ENCODE measurements at places on chromosomes 5 and 9.
A peak's percentile ranks its signal among the peaks of the same experiment; 100 is the strongest.

- DNase-seq = peak; percentile 79
Observed at GRCh38 chr5:78526049-78526525, 122.5 kb downstream of the LHFPL2 start.

DNA sequence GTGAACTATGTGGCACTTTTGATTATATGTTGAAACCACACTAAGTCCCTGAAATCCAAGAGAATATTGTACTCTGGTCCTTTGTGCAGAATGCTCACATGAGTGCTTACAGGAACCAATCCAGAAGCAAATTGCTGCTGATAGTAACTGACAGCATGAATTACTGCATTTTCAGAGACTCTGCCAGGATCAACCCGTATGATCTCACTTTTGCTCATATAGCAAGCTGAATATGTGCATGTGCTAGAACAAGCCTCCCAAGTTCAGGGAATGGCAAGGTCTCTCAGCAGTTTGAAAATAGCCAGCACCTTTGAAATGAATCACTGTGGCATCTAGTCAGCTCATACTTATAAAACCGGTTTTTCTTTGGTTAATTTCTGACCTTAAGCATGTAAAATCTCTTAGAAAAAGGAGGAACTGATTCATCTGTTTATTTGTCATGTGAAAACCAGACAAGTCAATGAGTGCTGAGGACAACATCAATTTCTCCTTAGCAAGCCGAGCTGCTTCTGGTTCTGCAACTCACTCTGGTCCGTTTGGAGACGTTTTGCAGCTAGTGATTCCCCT, 215.7 kb upstream of the ELL2 start:
- peak; percentile 15 for DNase-seq

GRCh38 chr9:34256104-34256503, 73.0 kb downstream of the KIF24 start:
- DNase-seq = no peak

- peak; percentile 58 for DNase-seq
Observed at GRCh38 chr9:136059851-136060670, 35.0 kb downstream of the NACC2 start.

- no peak for DNase-seq
Observed at GRCh38 chr5:78232163-78232562, 62.3 kb downstream of the AP3B1 start.

DNA sequence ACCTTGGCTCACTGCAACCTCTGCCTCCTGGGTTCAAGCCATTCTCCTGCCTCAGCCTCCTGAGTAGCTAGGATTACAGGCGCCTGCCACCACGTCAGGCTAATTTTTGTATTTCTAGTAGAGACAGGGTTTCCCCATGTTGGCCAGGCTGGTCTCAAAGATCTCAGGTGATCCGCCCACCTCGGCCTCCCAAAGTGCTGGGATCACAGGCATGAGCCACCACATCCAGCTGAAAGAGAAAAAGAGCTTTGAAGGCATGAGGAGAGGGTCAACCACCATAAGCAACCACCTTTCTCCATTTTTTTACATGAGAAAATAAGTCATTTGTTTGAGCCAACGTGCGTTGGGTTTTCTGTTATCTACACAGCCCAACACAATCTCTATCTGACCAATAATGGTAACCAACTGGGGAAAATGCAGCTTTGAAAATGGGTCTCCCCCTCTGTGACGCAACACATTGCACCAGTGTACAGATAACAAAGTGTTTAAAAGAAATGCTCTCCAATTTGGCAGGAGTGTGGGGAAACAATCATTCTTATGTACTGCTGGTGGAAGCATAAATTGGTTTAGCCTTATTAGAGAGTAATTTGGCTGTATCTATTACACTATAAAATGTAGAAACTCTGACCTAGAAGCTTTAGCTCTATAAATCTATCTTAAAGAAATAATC, 45.8 kb upstream of the ZBTB43 start:
- no peak for DNase-seq

- DNase-seq = no peak
Observed at GRCh38 chr9:109473329-109473728, 24.8 kb downstream of the PTPN3 start.

- DNase-seq = peak; percentile 91
Observed at GRCh38 chr5:72015103-72015548, 92.1 kb upstream of the MAP1B start.

DNA sequence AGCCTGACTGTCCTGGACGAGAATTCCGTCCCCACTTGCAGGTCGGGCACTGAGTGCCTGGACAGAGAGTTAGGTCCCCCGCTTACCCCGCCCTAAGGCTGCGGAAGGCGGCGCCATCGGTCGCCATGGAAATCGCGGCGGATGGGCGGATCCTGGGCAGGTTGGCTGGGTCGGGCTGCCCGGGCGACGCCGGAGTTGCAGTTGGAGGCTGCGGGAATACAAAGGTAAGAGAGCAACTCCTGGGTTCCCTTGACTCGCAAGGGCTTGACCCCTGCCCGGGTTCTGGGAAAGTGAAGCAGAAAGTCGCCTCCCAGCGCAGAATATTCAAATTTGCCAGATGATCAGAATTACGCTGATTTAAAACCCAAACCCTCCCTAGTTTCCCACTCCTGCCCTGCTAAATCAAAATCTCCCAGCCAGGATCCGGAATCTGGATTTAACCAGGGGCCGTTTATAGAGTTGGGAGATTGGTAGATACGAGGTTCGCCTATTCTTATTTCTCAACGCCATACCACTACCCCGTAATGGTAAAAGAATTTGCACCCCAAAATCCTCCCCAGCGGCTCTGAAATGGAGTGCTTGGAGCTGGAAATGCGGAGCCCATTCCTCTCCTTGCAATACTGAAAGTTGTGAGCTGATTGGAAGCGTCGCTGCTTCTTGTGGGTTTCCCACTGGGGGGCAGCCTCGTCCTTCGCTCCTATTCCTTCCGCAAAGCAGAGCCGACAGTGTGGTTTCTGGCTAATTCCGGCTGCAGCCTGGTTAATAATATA, 156.4 kb upstream of the RASEF start:
- DNase-seq = peak; percentile 82

DNA sequence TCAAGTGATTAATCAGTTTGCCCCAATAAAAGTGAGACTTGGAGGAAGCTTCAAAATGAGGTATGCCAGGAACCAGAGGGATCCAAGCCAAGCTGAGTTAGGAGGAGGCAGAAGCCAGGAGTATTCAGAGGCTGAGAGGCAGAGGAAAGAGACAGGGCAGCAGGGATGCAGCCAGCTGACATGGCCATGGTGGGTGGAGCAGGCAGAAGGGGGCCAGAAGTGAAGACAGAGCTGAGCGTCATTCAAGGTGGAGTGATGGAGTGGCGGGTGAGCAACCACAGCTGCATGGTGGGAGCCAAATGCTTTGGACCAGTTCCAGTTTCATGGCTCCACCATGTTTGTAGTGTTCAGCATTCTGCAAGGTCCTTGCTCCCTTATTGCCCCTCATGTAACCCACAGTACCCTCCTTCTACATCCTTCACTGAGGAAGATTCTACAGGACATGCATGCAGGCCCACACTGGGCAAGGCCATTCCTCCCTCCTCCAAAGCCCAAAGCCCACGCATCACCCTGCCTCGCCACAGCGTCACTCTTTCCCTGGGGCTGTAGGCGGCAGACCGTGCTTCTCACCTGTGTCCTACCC, 100.6 kb downstream of the FSTL4 start:
- DNase-seq = no peak

GRCh38 chr9:129910628-129911567, 75.6 kb downstream of the USP20 start:
- DNase-seq = peak; percentile 97

DNA sequence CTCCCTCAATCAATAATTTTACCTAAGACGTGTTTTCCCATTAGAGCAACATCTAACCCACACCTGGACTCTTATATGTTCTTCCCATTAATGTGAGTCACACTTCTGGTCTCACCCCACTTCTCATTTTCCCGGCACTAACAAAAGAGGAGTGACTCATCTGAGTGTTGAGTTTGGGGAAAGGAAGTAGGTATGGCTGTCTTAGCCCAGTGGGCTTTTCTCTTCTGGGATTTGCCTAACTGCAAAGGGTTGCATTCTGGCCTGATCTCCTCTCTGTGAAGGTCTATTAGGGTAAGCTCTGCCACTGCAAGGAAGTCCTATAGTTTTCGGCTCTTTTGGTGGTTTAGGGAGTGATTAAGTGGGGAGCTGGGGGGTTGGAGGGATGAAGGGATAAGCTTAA, 195.6 kb downstream of the KIAA0825 start:
- DNase-seq = peak; percentile 93

DNA sequence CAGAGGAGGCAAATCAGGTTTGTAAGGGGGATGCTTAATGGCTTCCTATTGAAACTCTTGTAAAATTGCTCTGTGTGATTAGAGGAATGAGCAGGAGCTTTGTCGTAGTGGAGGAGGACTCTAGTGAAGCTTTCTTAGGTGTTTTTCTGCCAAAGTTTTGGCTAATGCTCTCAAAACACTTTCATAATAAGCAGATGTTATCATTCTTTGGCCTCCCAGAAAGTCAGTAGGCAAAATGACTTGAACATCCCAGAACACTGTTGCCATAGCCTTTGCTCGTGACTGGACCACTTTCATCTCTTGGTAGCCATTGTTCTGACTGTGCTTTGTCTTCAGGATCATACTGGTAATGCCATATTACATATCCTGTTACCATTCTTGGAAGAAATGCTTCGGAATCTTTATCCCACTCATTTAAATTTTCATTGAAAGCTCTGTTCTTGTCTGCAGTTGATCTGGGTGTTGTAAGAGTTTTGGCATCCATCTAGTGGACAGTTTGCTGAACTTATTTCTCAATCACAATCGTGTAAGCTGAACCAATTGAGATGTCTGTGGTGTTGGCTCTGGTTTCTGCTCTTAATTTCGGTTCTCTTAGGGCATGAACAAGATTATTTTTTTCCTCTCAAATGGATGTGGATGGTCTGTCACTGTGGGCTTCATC, 187.6 kb downstream of the COMMD10 start:
- DNase-seq = peak; percentile 35

- no peak for DNase-seq
Observed at GRCh38 chr5:21765406-21765805, 1087.7 kb downstream of the CDH12 start.

DNA sequence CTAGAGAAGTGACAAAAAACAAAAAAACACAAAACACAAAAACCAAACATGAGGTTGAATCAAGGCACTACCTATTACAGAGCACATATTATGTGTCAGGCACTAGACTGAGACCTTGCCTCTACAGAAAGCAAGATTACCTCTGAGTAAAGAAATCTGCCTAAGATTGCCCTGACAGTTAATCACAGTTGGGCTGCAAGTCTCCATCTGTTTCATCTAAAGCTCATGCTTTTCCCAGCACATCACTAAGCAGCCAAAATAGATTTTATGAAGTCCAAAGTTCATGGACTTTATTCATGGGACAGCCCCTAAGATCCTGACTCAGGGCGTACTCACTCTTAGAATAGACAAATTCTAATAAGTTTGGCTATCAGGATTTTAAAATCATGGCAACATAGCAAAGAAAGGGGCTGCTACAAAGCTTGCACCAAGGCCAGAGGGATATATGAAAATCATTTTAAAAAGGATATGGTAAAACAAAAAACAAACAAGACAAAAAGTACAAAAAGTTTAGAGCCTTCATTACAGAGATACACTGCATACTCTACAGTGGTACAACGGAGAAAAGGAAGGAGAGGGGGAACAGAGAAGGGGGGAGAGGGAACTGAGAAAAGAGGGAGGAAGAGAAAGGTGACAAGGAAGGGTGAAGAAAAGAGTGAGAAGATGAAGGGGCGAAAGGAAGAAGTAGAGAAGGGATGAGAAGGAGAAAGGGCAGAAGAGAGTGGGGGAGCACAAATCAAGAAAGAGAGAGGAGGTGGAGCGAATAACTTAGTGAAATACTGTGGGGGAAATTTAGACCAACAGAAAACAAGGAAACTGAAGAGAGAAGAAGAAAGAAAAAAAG, 58.2 kb downstream of the RICTOR start:
- peak; percentile 17 for DNase-seq

GRCh38 chr5:172533058-172533398, 78.7 kb upstream of the SH3PXD2B start:
- no peak for DNase-seq

DNA sequence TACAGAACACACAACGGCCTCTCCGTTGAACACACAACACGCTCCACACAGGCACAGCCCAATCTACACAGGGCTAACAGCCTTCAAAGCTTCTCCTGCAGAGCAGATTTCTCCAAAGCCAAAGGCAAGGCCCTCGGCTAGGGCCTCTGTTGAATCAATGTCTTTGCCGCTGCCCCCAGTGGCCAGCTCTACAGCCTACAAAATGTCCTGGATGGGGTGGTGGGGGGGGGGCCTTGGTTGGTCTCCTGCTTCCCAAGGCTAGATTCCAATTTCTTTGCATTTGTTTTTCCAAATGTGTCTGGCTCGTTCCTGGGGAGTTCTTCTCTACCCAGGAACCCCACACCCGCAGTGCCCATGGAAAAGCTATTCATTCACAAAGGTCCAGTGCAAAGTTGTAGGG, 167.2 kb downstream of the PAX5 start:
- no peak for DNase-seq

- DNase-seq = peak; percentile 38
Observed at GRCh38 chr5:127838661-127839060, 135.5 kb downstream of the CCDC192 start.

- DNase-seq = no peak
Observed at GRCh38 chr9:98504298-98505282, 204.1 kb downstream of the GABBR2 start.

DNA sequence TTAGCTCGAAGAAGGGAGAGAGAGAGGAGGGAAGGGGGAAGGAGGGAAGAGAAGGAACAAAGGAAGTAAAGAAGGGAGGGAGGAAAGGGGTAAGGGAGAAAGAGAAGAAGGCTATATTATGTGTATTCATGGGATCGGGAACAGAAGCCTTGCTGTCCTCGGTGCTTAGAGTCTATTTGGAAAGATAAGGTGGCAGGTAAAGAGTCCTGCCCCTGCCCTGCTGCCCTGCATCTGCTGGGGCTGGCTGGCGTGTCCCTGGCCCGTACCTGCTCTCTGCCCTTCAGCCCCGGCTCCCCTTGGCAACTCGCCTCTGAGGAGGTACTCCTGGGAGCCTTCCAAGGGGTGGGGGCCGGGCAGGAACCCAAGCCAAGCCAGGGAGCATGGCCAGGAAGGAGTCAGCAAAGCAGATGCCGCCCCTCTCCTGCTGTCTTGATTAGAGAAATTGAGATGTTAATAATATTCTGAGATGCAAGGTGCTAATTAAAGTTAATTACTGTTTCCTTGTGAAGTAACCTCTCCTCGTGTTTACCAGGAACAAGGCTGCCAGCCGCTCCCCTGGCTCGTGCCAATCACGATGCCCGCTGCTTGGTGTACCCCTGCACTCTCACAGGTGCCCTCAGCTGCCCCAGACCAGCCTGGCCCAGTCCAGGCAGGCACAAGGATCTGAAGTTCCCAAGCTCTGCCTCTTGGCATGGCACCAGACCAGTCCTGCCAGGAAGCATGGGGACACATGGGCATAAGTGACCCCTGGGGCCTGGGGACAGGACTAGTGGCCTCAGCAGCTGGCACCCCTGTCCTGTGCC, 36.6 kb downstream of the PCDH1 start:
- DNase-seq = peak; percentile 65

- DNase-seq = no peak
Observed at GRCh38 chr5:133611357-133612248, 738 bp downstream of the FSTL4 start.

GRCh38 chr5:103772248-103772647, 209.7 kb upstream of the NUDT12 start:
- DNase-seq = no peak
